Renal cortex interstitium (tissue), 15 donors: ENCODE measurements at places on chromosomes 7 and 10.

DNA sequence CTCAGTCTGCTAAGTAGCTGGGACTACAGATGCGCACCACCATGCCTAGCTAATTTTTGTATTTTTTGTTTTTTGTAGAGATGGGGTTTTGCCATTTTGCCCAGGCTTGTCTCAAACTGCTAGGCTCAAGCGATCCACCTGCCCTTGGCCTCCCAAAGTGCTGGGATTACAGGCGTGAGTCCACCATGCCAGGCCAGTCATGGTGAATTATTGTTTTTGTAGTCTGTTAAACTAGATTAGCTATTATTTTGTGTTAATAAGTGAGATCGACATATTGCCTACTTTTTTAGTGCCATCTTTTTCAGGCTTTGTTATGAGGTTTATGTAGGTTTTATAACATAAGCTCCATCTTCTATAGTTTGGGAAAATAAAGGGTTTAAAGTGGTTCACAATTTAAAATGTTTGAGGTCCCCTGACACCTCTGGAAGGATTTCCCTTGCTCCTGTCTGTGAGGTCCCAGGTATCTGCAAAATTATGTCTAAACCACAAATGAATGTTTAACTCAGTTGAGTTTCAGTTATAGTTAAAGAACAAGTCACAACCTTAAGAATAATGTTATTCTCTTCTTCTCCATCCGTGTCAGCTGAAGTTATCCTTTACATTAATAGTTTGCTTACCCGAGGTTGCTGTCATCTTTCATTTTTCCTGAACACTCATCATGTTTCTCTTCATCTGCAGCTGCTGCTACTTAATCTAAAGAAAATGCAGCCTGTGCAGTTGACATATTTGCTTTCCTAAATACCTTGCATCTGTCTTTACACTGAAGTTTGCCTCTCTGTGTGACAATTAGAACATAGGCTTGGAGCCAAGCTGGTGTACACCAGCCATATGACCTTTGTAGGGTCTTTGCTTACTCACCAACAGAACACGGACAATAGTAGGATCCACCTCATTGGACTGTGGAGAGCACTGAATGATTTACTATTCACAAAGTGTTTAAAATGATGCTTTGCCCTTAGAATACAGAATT is 8.9 kb upstream of the VSTM4 start:
- no peak for DNase-seq

DNA sequence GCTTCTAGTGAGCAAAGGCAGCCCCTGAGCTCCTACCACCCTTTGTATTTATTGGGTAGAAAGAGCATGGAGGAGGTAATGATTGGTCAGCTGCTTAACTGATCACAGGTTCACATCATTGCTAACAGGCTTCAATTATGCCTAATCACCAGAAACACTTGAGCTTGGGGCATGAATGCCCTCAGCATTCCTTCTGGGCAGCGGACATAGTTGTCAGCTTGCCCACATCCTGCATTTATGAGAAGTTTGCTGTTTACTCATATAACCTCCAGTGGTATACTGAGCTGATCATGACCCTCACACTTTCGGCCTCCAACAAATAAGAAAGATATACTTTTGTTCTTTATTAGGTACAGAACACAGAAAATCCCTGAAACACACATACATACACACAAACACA is 140.3 kb upstream of the ODAD2 start:
- no peak for DNase-seq

- no peak for DNase-seq
Measured at GRCh38 chr10:15842556-15843169, 17.6 kb downstream of the MINDY3 start.

- peak; percentile 69 for DNase-seq
Measured at GRCh38 chr7:22445140-22445743, 54.7 kb downstream of the STEAP1B start.

DNA sequence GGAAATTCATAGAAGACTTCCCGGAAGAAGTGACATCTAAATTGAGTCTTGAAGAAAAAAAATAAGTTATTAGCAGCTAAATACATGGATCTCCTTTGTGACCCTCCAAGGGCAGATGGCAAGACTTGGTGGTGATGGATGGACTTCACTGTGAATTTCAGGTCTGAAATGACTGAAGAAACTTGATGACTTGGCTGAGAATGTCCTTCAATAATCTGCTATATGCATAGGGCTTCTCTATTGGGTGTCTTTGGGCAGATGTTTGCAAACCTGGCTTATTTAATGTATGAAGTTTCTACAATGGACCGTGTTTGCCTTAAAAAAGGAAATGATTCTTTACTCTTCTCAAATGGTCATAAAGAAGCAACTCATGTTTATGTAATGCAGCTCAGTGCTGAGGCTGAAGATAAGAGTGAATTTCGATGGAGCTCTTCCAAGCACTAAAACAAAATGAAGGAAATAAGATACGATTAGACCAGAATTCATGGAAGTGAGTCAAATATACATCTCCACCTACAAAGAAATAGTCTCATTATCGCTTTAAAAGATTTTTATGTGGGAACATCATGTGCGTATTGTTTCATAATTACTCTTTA is 116.6 kb upstream of the WDR11 start:
- DNase-seq = no peak
